ENCODE measurements at places on chromosomes 4 and X.

DNA sequence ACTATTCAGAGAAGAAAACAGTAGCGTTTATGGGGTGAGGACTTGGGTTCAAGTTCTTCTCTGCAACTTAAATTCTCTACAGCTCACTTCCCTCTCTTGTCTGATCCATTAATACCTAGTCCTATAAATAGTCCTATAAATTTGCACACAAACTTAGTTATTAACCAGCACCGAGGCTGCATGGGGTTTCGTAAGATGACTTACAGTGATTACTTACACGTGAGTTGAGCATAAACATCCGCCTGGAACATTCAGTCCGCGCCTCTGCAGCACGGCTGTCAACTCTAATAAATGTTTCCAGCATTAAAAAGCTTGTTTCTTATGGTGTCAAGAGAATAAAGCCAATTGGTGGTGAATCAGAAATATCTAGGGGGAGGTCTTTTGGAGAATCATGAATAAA is 103.0 kb upstream of the ENPP6 start:
- DNase-seq, result no peak

DNA sequence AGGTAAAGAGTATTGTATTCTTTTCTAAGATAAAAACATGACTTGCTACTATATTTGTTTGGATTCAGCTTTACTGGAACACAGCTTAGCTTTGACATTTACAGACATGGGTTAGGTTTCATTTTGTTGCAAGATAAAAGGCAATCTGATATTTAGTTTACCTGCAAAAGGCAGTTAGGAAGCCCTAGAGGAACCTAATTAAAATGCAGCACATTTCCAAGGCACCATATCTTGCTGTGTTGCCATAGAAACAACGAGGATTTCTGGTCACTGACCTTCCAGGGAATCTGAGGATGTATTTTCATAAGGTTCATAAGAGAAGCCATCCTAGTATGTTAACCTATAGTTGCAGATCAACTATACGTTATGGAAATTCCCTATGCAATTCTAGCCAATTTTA is 116.0 kb downstream of the SNCA start:
- DNase-seq, result no peak

GRCh38 chrX:13026877-13027652 is 17.4 kb downstream of the FAM9C start:
- no peak for DNase-seq

- DNase-seq, result no peak
Measured at GRCh38 chrX:148914783-148915182, 414.4 kb downstream of the AFF2 start.

DNA sequence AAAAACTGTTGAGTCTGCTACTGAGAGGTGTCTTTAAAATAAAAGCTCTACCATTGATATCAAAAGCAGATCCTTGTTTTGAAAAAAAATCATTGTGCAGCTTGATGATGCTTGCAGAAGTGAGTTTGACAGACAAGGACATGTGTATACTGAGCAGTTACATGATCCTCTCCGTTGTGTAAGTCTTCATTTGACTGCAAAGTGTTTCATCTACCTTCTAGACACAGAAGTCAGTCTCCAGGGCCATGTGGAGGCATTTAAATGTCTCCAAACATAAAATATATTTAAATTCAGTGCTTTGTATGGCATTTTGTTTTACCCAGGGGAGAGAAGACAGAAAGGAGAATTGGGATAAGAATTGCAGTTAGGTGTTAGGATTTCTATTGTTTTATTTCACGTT is 107.8 kb upstream of the MYOZ2 start:
- DNase-seq, result no peak

DNA sequence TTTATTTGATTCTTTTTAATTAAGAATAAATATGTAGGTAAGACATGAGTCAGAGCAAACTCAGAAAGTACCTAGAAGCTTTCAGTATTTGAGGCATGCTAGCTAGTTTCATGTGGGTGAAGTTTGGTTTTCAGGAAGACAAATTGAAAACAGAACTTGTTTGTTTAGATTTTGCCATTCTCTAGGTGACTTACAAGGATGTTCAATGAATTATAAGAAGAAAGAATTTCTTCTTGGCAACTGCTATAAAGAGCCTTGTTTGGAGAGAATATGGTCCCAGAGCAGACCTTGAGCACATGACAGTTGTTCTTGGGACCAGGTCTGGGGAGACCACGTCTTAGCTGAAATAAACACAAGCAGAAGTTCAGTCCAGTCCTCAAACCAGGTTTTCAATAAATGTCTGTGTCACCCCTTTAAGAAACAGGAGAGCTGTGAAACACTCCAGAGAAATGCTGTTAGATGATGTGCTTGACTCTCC is 38.0 kb upstream of the IL21 start:
- no peak for DNase-seq

DNA sequence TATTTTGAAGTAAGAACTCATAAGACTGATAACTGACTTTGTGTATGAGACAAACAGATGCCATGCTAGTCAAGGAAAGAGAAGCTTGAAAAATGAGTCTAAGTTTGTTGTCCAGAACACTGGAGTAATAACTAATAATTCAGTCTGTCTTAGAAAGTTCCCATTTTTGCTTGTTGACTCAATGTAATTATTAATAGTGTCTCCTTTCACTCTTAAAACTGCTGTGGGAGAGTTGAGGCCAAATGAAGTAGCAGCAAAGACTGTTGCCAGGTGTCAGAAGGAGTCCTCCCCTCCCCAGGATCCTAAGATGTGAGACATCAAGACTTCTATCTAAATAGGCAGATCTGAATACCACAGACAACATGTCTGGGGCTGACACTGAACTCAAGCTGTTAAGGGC is 20.8 kb upstream of the FAM13A start:
- no peak for DNase-seq

DNA sequence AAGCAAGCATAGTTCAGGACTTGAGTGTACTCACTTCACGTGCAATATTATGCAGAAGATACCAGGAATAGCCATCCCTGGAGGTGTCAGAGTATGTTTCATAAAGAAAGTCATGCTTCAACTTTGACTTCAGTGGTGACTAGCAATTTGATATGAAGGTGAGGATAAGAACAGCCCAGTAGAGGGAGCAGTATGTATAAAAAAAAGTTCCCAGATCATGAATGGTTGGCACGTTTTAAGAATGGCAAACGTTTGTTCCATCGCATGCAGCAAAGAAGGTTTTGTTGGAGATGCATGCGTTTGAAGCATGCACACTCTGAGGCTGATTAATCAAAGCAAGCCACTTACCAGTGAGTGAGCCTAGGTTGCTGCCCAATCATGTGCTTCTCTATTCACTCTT is 33.5 kb upstream of the SLITRK4 start:
- no peak for DNase-seq

- no peak for DNase-seq
Measured at GRCh38 chr4:40710484-40711254, 39.1 kb upstream of the NSUN7 start.

DNA sequence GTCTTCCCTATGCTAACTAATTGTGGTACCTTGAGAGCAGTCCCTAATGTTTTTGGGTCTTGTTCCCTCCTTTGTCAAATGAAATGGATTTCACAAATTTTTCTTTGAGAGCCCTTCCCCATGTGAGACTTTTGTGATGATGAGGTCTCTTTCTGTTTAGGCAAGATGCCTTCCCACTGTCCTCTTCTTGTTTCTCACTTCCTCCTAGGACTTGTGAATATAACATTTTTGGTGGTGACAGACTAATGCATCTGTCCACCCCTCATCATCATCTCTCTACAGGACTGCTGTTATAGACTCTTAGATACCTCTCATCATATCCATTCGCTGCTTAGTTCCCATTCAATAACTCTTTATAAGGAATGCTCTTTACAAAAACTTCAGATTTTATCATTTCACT is 8.7 kb upstream of the ANK2 start:
- no peak for DNase-seq

DNA sequence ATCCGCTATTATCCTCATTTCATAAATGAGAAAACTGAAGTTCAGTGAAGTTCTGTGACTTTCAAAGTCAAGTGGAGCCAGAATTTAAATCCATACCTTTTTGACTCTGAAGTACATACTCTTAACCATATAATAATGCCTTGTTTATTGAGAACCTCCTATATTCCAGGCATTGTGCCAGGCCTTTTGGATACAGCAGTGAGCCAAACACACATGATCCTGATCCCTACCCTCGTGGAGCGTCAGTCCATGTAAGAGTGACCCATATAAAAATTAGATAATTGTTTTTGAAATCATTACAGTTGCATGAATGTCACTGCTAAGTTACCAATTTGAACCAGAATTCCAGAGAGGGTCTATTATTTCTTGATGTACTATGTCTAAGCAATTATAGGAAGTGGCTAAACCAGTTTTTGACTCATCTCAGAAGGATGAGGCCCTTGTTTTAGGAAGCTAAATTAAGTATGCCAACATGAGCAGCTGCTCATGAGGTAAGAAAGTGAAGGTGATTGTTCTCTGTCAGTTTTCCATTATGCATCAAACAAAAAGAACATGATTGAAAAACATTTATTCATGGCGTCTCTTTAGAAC is 289.5 kb downstream of the GLUD2 start:
- DNase-seq, result no peak

DNA sequence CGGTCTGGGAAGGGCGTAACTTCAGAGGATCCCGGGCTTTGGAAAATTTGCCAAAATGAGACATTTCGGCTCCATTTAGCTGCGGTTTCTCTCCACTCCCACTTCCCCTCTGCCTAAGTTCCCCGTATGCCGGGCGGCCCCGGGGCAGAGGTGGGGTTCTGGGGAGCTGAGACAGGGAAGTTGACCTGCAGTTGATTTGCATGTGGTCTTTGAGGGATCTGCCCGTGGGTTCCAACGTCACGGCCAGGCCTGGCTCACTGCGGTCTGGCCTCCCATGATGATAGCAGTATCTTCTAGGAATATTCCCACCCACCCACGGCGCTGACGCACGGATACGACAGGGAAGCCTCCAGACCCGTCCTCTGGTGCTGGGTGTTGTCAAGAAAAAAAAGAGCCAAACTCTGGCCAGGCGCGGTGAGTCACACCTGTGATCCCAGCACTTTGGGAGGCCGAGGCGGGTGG is 27.3 kb upstream of the CRLF2 start:
- DNase-seq, result no peak

DNA sequence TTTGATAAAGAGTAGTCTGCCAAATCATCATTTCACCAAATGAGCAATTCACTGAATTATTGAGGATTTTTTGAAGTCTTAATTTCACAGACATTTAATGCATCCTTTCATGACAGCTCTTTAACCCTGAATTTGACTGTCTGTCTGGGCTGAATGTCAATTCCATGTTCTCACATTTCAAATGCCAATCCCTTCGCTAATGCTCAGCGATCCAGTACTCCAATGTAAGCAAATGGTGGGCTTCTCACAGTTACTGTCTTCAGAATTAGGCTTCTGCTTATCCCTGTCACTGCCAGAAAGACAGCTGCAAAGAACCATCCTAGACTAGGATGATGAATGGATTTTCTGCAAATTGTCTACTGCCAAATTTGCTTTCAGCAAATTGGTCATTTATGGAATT is 36.2 kb upstream of the USP38 start:
- no peak for DNase-seq

- DNase-seq, result no peak
Measured at GRCh38 chr4:183256343-183256742, 63.7 kb downstream of the CLDN22 start.

- DNase-seq, result no peak
Measured at GRCh38 chr4:158002173-158002572, 170.7 kb downstream of the GASK1B start.

- DNase-seq, result peak; percentile 63
Measured at GRCh38 chr4:6974138-6974848, 64.7 kb downstream of the TBC1D14 start.

DNA sequence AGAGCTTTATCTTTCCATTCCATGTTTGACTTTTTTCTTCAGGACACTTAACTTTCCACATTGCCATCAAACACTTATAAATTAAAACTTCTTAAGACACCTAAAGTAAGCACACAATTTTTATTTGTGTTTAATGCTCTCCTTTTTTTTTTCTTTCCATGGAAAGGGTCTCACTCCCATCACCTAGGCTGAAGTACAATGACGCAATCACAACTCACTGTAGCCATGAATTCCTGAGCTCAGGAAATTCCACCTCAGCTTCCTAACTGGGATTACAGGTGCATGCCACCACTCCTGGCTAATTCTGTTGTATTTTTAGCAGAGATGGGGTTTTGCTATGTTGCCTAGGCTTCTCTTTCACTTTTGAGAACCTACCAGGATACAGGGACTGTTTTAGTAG is 7.3 kb downstream of the SMR3A start:
- DNase-seq, result no peak

DNA sequence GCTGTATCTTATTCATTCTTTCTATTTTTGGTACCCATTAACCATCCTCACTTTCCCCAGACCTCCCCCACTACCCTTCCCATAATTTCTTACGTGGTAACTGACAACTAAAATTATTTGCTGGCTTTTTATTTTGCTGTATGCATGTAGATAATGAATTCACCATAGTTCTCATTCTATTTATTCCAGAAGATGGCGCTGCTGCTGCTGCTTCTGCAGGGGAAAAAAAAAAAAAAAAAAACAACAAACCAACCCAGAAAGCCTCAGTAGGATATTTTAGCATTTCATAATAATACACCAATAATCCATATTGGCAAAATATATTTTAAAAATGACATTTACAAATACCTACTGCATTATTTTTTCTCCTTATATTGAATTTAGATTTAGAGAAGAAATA is 416.6 kb upstream of the MAGEB18 start:
- DNase-seq, result no peak

DNA sequence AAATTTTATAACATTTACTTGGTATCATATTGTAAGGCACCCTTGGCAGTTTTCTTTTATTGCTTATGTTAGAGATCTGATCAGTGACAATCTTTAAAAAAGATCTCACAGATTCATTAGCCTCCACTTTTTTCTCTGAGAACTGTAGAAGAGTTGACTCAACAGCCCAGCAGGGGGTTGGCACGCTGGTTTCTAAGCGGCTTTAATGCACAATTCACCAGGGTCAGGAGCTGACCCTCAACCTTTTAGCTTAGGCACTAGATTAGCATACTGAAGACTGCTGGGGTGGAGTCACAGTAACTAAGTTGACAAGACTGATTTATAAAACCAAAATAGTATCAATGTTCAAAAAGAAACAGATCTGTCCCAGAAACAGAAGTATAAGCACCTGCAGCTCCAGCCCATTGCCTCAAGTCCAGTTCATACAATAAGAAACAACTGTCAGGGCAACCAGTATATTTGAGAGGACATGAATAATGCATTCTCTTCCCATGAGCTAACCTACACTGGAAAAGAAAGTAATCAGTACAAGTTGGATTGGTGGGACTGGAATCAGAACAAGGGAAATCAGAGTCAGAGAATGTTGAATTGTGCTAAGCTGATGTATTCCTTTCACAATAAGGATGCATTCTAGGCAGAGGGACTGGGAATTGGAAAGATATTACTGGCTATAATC is 77.6 kb downstream of the PDE5A start:
- DNase-seq, result no peak

DNA sequence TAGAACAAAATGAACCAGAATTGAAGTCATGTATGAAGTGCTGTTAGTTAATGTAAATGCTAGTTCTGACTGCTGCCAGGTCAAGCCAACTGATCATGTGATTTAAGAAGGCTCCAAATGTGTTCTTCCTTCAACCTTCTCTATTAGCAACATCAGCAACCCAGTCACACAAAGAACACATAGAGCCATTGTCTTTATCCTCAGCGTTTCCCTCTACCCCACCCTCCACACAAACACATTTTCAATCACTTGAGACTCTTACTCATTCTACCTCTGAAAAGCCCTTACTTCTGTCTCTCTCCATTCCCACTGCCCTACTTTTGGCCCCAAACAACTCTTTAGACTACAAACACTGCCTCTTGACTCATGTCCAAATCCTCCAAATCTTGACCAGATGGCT is 89.7 kb upstream of the KDR start:
- no peak for DNase-seq

Measured in CD8-positive, alpha-beta memory T cell (primary cell).